ENCODE measurements at places on chromosomes 5 and 9. TPM values are rescaled to one million over a fixed set of nuclear protein-coding genes. Genes with fewer than 3 reads are reported as not detected.

The DAB2IP gene
- polyA plus RNA-seq = not detected

The CLIC3 gene
- polyA plus RNA-seq = 0.31 TPM

The PTPN3 gene
- polyA plus RNA-seq = not detected

The TAF11L6 gene
- polyA plus RNA-seq = not detected

The FOXI1 gene
- not detected for polyA plus RNA-seq

DNA sequence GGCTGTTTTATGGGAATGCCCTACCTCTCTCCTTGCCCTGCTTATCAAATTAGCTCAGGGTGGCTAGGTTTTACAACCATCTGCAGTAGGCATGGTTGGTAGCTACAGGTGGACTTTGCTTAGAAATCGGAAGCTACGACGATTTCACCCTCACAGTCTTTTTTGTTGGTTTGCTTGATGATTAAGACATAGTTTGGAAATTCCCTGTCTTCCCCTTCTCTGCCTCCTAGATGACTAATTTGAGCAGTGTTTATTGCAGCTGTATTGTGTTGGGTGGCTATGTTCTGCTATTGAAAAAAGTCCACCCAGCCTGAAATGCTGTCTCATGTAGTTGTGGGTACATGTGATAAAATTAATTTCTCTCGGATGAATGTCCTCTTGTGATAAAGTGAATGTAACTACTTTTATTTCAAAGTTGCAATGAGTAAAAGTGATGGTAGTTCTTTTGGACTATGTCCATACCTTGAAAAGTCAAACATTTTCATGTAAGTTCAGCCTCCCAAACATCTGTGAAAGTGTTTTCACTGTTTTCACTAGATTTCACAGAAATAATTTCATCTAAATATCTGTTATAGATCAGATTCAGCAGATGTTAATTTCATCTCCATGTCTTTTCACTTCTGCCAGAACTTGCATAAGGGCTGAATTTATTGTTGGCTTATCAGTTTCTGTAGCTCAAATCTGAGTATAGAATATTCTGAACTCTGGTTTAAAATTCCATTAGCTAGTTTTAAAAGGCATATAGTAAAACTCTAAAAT, 37.3 kb upstream of the FYB1 start:
- no peaks in the 10 kb centered on the region for H3K27me3 ChIP-seq
- H3K27ac ChIP-seq = no peak overlapping the region
- no peaks in the 10 kb centered on the region for H3K4me1 ChIP-seq
- DNase-seq = no peak
- H3K4me3 ChIP-seq = no peak overlapping the region
- H3K36me3 ChIP-seq = no peaks in the 10 kb centered on the region

- DNase-seq = no peak
- no peaks in the 10 kb centered on the region for H3K4me1 ChIP-seq
- no peaks in the 10 kb centered on the region for H3K27me3 ChIP-seq
- peaks cover 79% of the 10 kb centered on the region for H3K36me3 ChIP-seq
- no peak overlapping the region for H3K4me3 ChIP-seq
- H3K27ac ChIP-seq = no peak overlapping the region
These were observed 8.6 kb upstream of the GLE1 start for GRCh38 chr9:128495804-128496417.

DNA sequence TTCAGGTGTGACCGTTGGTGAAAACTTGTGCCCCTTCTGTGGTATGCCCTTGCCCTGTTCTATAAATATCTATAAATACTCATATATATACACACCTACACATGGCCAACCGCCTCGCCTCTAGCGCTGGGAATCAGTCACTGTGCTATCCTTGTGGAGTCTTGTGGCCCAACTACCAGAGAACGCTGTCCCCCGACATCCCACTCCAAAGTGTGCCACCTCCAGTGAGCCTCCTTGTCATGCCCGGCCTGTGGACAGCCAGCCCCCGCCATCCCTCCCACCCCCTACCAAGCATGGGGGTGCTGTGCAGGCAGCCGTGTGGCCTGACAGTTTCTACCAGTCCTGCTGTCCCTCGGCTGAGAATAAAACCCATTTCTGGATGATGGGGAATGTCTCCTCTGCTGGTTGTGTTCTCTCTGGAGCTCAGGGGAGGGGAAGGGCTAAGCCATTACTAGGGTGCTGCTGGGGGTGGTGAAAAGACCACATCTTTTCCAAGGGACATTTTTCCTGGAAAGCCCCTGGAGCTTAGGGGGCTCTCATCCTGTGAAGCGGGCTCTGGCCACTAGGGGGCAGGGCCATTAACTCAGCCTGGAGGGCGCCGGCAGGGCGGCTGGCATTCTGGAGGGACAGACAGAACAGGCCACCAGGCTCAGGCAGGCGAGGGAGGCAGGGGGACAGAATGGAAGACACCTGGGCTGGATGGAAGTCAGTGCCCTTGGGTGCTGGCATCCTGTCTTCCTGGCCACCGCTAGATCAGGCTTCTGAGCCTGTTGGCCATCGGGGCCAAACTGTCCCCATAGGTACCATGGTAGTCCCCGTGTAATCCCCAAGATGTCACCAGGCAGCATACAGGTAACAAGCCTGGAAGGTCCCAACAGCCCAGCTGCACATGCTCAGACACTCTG, 20.7 kb downstream of the GOLGA2 start:
- no peaks in the 10 kb centered on the region for H3K27me3 ChIP-seq
- peaks cover 9% of the 10 kb centered on the region for H3K4me1 ChIP-seq
- H3K27ac ChIP-seq = no peak overlapping the region
- peak; percentile 35 for DNase-seq
- H3K4me3 ChIP-seq = no peak overlapping the region

DNA sequence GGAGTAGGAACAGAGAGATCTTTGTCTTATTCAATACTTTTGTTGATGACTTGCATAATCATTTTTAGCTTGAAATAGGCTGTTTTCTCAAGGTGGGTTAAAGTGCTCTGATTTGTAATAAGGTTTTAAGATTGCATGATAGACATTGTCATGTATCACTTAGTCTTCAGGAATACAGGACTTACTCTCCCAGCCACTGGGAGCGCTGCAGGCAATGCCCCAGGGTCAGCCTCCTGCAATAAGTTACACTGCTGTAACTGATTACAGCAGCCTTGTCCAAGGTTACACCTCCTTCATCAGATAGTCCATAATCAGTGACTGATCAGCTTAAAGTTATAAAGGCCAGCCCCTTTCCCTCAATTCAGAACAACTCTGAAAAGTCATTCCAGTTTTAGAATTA, 218.6 kb downstream of the ESM1 start:
- H3K4me3 ChIP-seq = no peak overlapping the region
- H3K36me3 ChIP-seq = no peaks in the 10 kb centered on the region
- H3K4me1 ChIP-seq = no peaks in the 10 kb centered on the region
- DNase-seq = no peak

DNA sequence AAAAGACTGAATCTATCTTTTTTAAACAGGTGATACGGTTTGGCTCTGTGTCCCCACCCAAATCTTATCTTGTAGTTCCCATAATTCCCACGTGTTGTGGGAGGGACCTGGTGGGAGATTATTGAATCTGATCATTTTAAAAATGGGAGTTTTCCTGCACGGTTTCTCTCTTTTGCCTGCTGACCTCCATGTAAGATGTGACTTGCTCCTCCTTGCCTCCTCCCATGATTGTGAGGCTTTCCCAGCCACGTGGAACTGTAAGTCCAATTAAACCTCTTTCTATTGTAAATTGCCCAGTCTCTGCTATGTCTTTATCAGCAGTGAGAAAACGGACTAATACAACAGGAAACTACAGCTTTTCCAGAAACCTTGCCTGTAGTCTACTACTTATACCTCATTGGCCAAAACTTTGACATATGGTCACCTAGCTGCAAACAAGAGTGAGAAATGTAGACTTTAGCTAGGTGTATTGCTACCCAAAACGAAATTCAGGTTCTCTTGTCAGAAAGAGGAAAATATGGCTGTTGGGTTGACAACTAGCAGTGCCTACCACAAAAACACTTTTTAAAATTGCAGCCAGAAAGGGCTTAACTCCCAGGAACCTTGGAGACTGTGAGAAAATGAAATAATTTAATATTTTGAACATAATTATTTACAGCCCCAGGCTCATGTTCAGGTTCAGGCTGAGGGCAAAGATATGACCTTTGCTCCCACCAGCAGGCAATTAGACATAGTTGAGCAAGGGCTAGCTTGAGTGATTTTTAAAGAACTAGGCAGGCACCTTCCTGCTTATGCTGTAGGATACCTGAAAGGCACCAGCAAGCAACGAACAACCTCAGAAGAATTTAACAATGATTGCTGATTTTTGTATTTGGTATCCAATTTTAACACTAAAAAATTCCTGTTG, 7.4 kb upstream of the AGGF1 start:
- H3K36me3 ChIP-seq = no peaks in the 10 kb centered on the region
- H3K27me3 ChIP-seq = no peaks in the 10 kb centered on the region
- no peak overlapping the region for H3K27ac ChIP-seq

GRCh38 chr9:79633558-79633957, 61.8 kb downstream of the TLE4 start:
- H3K4me3 ChIP-seq = no peak overlapping the region
- no peak overlapping the region for H3K27ac ChIP-seq
- DNase-seq = no peak
- no peaks in the 10 kb centered on the region for H3K27me3 ChIP-seq

DNA sequence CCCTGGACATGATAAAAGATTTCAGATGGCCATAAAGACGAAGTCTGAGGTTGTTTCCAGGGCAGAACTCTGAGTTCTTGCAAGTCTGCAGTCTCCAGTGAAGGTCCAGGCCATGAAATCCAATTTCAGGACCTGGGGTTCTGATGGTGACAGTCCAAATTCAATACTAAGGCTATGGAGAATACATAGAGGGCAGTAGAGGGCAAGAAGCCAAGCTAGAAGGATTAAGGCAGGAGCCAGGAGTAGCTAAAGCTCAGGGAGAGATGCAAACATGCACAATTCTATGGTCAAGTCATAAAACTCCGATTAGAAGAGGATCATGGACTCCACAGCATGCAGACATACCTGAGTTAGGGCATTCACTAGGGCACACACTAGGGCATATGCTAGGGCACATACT, 11.4 kb downstream of the SLIT3 start:
- no peak overlapping the region for H3K27ac ChIP-seq
- H3K36me3 ChIP-seq = no peaks in the 10 kb centered on the region
- DNase-seq = no peak
- no peak overlapping the region for H3K4me3 ChIP-seq
- H3K27me3 ChIP-seq = no peaks in the 10 kb centered on the region

DNA sequence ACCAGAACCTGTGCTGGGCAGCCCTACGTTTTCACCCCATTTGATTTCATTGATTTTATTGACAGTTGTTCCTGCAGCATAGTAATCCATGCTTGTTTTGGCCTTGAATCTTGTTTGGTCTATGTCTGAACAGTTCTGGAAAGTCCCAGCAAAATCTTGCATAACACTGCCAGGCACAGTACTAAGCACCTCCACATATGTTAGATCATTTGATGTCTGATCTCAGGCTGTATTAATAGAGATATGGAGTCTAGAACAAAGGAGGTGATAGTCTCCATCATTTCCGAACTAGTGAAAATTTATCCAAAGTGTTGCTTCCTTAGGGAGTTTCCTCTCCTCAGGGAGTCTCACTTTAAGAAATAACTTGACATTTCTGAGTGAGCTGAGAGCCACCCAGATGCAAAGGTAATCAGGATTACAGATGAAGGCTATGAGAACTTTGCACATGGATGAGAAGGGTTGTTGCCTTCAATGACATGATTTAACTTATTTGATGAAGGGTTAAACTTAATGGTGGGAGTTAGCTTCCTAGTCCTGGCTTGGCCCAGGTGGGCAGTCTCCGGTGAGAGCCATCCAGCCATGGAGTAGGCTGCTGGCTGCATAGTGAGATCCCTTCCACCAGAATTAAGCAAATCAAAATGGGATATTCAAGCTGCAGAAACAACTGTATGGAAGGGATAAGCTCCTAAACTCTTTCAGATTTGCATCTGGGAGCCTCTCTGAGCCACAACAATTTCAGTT, 173.8 kb upstream of the MVB12B start:
- H3K27ac ChIP-seq = no peak overlapping the region
- H3K27me3 ChIP-seq = no peaks in the 10 kb centered on the region
- H3K4me1 ChIP-seq = no peaks in the 10 kb centered on the region
- no peak overlapping the region for H3K4me3 ChIP-seq
- no peak for DNase-seq

- no peak overlapping the region for H3K4me3 ChIP-seq
- H3K4me1 ChIP-seq = no peaks in the 10 kb centered on the region
- no peaks in the 10 kb centered on the region for H3K36me3 ChIP-seq
- DNase-seq = no peak
These were observed 40.8 kb upstream of the SPDL1 start for GRCh38 chr5:169542811-169543210.

- peaks cover 99% of the 10 kb centered on the region for H3K36me3 ChIP-seq
- H3K4me3 ChIP-seq = no peak overlapping the region
- H3K27ac ChIP-seq = no peak overlapping the region
- DNase-seq = no peak
- no peaks in the 10 kb centered on the region for H3K4me1 ChIP-seq
- H3K27me3 ChIP-seq = no peaks in the 10 kb centered on the region
These were observed 56.5 kb downstream of the MACROH2A1 start for GRCh38 chr5:135342551-135342875.

DNA sequence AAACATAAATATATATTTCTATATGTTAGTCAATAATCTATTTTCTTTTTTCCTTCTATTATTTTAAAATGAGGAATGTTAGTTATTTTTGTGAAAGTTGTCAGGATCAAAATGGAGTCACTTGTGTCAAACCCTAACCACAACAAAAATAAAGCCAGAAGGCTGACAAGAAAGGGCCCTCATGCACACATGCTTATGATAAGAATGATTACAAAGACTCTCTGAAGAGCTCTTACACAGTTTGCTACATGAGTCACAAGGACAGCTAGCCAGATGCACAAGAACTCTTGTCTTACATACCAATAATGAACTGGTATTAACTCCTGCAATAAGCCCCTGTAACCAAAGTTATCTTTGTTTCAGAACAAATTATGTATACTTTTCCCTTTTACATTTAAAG, 64.7 kb downstream of the GGTA1 start:
- no peak overlapping the region for H3K4me3 ChIP-seq
- no peaks in the 10 kb centered on the region for H3K27me3 ChIP-seq
- no peaks in the 10 kb centered on the region for H3K4me1 ChIP-seq
- no peaks in the 10 kb centered on the region for H3K36me3 ChIP-seq
- H3K27ac ChIP-seq = no peak overlapping the region
